ENCODE measurements at places on chromosomes 3 and 15.
A peak's percentile ranks its signal among the peaks of the same experiment; 100 is the strongest.

- DNase-seq, result no peak
These were observed 7.5 kb downstream of the SOX2 start for GRCh38 chr3:181718987-181719911.

GRCh38 chr3:127512256-127512655 lies 78.3 kb downstream of the TPRA1 start:
- no peak for DNase-seq

DNA sequence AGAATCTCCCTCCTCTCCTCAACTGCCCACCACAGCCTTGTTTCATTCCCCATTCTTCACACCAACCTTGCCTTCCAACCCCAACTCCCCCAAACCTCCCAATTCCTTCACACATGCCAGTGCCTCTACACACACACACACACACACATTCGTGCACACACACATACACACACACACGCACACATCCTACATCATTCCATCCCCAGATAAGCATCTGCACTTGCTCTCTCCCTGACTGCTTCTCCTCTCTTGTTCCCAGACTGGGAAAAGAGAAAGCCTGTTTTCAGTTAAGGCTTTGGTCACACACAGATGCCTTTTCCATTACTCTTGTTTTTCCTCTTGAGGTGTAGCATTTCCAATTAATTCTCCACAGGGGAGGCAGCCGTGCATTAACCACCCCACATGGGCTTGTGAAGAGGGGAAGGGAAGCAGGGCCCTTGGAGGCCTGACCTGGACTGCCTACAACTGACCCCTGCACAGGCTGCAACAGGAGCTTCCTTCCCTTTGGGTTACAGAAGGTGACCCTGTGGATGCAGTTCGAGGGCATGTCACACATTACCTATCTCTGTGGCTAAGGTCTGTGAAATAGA lies 32.0 kb upstream of the BOC start:
- DNase-seq, result no peak

GRCh38 chr15:101329309-101329863 lies 34.3 kb upstream of the SNRPA1 start:
- no peak for DNase-seq

- no peak for DNase-seq
These were observed 11.0 kb upstream of the GHRL start for GRCh38 chr3:10303785-10304184.

GRCh38 chr3:21170964-21171363 lies 580.0 kb downstream of the ZNF385D start:
- DNase-seq, result peak; percentile 9

- no peak for DNase-seq
These were observed 139.0 kb downstream of the P3H2 start for GRCh38 chr3:189981668-189982067.

DNA sequence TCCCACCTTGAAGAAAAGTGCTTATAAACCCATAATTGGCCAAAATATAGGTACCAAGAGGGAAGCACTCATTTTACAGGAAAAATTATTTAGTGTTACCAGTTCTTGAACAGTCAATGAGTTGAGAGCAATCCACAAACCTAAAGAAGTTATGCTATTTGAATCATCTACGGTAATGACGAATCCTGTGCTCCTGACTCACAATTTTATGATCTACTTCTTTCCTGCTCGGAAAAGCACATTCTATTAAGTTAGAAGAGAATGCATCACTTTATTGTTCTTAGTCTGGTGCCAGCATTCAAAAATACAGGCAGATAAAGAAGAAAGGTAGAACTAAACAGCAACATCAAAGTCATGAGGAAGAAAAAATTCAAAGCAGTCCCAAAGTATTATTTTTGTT lies 33.2 kb downstream of the CHRM5 start:
- DNase-seq, result peak; percentile 51

Data from foreskin keratinocyte (primary cell).